ENCODE measurements at places on chromosomes 7 and 10. TPM values are rescaled to one million over a fixed set of nuclear protein-coding genes. Genes with fewer than 3 reads are reported as not detected.

CYP17A1 gene
- not detected for total RNA-seq

GFRA1 gene
- total RNA-seq = not detected

CALHM3 gene
- not detected for total RNA-seq

ADIRF gene
- 89.0 TPM for total RNA-seq

GTF2IRD1 gene
- total RNA-seq = 77.6 TPM

ACSM6 gene
- total RNA-seq = not detected

OR6V1 gene
- total RNA-seq = not detected

VGF gene
- 12.8 TPM for total RNA-seq

CNPY1 gene
- not detected for total RNA-seq

CPEB3 gene
- total RNA-seq = 2.8 TPM

ANLN gene
- 64.3 TPM for total RNA-seq

CLEC5A gene
- not detected for total RNA-seq

P4HA1 gene
- total RNA-seq = 23.9 TPM

PNLIPRP2 gene
- not detected for total RNA-seq

Data from MCF 10A (cell line).